COR-L47 (cell line): ENCODE measurements at places on chromosomes 6 and 20.

GRCh38 chr6:2124260-2124709 lies 121.1 kb downstream of the GMDS start:
- no peak for DNase-seq

DNA sequence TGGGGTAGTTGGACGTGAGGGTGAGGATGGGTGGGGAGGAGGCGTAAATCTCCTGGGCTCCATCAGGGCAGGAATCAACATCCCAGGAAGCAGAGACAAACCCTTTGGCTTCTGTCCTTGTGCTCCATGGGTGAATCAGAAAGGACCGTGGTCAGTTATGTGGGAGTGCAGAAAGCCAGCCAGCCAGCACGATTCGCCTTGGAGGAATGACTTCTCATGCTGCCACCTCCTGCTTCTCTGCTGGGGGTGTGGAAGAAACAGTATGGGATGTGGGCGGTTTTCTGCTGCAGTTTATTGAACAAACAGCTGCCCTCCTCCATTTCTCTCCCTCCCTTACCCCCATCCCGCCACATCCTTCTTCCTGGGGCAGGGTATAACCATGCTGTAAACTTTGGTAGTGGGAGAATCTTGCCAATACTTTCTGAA lies 214.5 kb downstream of the SOX4 start:
- DNase-seq = no peak

- DNase-seq = no peak
Measured at GRCh38 chr20:53832499-53832898, 237.9 kb downstream of the BCAS1 start.

GRCh38 chr6:85810558-85810957 lies 167.9 kb upstream of the SYNCRIP start:
- no peak for DNase-seq

- no peak for DNase-seq
Measured at GRCh38 chr6:134266776-134267175, 51.1 kb downstream of the SGK1 start.
